Midbrain (tissue), 1 donor: ENCODE measurements at places on chromosomes 16 and 17.

- DNase-seq = no peak
These were observed 103.0 kb upstream of the GSE1 start for GRCh38 chr16:85510041-85510659.

DNA sequence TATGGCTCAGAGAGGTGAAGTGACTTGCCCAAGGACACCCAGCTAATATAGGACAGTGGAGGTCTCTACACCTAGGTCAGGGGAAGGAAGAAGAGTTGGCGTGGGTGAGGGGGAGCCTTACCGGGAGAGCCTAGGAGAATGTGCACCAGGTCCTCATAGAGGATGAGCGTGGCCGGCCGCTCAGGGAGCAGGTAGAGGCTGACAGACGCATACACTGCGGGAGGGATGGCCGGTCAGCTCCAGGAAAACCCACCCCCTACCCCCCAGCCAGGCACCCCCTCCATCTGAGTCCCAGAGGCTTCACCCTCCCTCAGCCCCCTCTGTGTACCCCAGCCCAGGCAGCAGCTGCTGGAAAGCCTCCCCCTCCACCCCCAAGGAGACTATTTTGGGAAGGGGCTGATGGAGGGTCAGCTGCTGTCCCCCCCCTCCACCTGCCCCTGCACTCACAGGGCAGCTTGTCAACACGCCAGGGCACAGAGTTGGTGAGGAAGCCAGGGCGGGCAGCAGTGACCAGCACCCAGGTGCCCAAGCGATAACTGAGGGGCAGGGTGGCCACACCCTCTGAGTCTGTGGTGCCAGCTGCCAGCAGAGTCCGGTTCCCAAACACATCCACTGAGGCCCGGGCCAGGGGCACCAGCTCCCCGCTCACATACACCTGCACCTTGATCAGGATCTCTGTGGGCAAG lies 4.1 kb downstream of the FAM171A2 start:
- no peak for DNase-seq

DNA sequence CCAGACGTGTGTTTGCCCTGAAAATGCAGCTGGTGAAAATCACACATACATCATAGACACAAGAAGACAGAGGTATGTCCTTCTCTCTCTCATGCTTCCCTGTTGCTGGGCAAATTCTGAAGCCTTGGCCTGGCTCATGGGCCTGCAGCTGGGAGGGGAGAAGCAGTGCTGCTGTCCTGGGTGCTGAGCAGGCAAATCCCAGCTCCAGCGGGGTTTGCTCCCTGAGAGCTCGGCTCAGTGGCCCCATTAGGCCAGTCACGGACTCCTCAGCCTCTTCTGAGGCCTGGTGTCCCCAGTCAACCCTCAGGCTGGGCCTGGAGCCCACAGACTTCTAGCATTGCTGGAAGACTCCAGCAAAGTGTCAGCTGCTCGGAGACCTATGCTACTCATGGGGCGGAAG lies 11.7 kb downstream of the RHBDL3 start:
- DNase-seq = no peak

DNA sequence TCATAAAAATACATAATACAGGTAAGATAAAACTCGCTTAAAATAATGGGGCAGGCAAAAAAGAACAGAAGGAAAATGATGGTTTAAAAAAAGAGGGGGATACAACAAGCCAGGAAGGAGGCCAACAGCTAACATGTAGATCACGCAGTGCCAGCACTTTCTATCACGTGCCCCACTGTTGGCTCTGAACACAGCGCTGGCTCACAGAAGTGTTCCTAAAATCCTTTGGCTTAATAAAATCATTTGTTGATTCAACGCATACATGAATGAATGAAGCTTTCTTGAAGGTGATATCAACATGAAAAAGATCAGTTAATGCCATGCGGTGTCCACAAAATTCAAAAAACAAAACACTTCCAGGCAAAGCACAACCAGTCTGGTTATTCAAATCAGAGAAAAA lies 8.5 kb downstream of the ITGAE start:
- peak; percentile 31 for DNase-seq

GRCh38 chr16:15521758-15522509 lies 87.5 kb downstream of the BMERB1 start:
- no peak for DNase-seq

DNA sequence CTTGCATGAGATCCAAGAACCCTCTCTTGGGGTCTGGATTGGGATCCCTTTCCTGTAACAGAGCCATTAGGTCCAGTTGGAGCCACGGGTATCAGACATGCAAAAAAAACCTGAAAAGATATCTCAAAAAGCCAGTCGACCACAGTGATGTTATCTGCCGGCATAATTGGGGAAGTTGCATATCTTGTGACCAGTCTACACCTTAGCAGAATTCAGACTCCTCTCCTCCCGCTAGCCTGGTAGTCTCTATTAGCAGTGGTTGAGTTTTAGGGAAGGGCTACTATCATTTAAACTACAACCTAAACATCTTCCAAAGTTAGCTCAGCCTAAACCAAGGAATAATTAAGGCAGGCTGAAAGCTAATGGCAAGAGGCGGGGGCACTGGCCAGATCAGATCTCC lies 16.2 kb upstream of the PSMD7 start:
- no peak for DNase-seq

GRCh38 chr17:57524839-57525568 lies 220.1 kb downstream of the CCDC182 start:
- DNase-seq = no peak

DNA sequence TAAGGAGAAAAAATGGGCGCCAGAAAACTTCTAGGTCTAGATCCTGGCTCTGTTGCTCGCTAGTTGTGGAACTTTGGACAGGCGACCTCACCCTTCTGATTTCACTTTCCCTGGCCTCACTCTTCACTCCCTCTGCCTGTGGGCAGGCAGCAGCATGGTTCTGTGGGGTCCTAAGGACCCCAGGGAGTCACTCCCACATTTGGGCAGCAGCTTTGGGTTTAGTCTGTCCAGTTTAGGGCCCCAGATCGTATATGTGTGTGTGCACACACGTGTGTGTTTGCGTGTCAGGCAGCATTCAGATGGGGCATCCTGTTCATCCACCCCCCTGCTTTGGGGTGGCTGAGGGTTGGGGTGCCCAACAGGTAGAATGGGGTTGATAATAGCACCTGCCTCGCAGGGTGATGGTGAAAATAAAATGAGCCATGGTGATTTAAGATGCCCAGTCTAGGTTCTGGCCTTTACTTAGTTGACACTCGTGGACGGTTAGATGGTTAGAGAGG lies 102.2 kb downstream of the RAB11FIP4 start:
- DNase-seq = no peak

GRCh38 chr17:37310940-37311339 lies 64.8 kb upstream of the C17orf78 start:
- no peak for DNase-seq
